T-helper 2 cell (primary cell): ENCODE measurements at places on chromosomes 5 and 9.

GRCh38 chr5:76660360-76660759 is 37.2 kb upstream of the F2RL2 start:
- no peak for DNase-seq

GRCh38 chr9:109336409-109336808 is 15.6 kb upstream of the EPB41L4B start:
- no peak for DNase-seq

DNA sequence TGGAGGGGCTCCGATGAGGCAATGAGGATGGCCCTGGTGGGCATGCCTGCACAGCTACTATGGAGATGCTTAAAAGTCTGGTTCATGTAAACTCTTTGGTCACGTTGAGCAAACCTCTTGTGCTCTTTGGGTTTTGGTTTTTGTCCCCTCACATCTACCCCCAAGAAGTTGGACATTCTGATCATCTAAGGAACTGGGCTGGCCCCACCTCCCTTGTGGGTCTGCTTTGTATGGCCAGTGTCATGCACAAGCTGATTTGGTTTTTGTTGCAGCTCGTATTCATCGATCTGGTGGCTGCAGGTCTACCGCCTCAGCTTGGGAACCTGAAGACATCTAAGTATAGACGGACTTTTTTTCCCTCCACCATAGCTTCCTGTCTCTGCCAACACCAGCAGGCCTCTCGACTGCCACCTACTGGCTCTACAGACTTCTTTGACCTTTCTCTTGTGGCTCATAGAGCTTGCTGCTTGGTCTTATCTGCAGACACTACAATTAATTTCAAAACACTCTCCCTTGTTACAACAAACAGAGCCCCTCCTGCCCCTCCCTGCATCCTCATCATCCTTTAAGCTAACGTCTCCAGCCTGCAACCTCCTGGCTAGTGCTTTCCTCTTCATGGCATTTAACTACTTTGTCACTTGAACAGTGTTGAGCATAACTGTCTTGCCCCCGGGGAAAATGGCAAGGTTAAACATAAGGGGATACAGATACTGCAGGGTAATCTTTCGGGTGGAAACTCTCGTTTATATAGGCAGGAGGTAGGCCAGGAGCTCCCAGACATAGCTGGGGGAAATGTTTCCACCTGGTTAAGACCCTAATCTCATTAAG is 34.5 kb downstream of the TSTD2 start:
- DNase-seq: peak; percentile 48

- DNase-seq: no peak
Measured at GRCh38 chr9:97943308-97943855, 5.4 kb upstream of the HEMGN start.

- DNase-seq: no peak
Measured at GRCh38 chr9:99307851-99308250, 85.8 kb downstream of the SEC61B start.

GRCh38 chr5:76524868-76525267 is 98.3 kb downstream of the F2RL2 start:
- DNase-seq: no peak

DNA sequence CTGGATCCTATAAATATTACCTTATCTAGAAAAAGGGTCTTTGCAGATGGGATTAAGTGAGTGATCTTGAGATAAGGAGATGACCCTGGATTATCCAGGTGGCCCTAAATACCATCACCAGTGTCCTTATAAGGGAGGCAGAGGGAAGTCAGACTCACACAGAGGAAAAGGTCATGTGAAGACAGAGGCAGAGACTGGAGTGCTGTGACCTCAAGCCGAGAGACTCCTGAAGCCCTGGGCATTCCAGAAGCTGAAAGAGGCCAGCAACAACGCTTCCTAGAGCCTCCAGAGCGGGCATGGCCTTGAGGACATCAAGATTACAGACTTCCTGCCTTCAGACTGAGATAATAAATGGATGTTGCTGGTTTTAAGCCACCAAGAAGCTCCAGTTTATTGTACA is 118.8 kb downstream of the ATPSCKMT start:
- DNase-seq: no peak

DNA sequence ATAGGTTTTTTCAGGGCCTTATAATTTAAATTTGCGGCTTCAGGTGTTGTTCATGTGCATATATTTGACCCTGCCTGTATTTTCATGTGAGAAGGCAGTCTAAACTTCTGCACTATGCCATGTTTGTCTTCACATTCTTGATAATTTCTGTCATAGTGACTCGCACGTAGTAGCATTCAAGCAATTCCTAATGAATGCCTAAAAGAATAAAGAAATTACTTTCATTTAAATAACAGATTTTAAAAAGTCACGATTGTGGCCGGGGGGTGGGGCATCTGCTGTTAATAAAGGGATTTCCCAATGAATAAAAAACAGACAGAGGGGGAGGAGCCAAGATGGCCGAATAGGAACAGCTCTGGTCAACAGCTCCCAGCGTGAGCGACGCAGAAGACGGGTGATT is 318.0 kb downstream of the ADAMTS6 start:
- DNase-seq: no peak

- no peak for DNase-seq
Measured at GRCh38 chr9:91949946-91950664, at the start of gene ROR2. ROR2 (minus strand) TSS chr9:91950228.

DNA sequence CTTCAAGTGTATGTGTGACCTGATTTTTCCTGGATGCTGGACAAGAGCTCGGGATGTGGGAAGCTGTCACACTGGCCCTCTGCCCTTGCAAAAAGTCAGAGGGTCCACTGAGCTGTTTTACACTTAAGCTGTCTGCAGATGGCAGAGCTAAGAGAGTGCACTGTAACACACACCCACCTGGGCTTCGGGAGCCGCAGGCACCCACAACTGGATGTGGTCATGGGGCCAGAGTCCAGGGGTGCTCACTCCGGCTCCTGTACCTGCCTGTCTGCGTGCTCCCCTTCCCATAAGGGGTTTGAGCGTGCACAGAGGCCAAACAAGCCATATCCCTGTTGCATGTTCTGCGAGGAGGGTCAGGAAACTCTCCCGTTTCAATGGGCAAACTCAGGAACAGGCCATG is 82.5 kb downstream of the LRRC70 start:
- no peak for DNase-seq

DNA sequence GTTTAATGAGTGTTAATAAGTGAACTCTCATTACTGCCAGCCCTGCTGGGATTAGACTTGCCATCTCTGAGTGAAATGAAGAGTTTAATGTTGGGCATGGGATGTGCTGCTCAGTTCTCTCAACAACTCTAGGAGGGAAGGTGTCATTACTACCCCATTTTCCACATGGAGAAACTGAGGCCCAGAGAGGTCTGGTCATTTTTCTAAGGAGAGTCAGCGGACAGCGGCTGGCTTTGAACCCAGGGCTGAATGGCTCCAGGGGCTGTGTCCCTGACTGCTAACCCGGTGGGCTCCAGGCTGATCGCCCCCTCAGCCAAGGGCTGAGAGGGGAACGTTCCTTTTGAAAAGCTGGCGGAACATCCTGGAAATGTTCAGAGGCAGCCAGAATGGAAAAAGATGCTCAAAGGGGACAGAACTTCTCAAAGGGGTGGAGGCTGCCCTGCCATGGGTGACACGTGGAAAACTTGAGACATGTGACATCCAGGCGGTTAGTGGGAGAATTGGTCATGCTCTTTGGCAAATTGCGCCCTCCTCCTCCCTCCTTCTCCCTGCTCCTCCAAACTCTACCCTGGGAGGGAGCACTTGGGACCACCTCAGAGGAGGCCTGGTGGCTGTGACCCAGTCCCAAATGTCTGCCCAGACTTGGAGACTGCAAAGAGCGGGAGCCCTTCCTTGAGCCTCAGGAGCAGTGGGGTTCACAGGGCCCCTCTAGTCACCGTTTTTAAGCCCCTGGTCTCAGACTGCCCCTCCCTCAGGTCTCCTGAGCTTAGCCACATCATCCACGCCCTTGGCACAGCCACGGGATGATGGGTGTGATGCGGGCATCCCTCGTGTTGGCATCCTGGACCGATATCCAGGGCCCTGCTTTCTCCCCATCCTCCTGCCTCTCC is 28.7 kb downstream of the DNM1 start:
- DNase-seq: no peak

- DNase-seq: no peak
Measured at GRCh38 chr5:93874080-93874479, 132.7 kb upstream of the POU5F2 start.
